ENCODE measurements at places on chromosomes 3 and 15. TPM values are rescaled to one million over a fixed set of nuclear protein-coding genes. Genes with fewer than 3 reads are reported as not detected.
A peak's percentile ranks its signal among the peaks of the same experiment; 100 is the strongest.

- DNase-seq: peak; percentile 53
- H3K36me3 ChIP-seq: no peaks in the 10 kb centered on the region
- H3K4me1 ChIP-seq: peaks cover 9% of the 10 kb centered on the region
- H3K4me3 ChIP-seq: no peak overlapping the region
- peaks cover 83% of the 10 kb centered on the region for H3K27me3 ChIP-seq
Measured at GRCh38 chr15:89361451-89362202, 27.0 kb upstream of the POLG start.

The CACNA2D3 gene
- total RNA-seq: 0.98 TPM

GRCh38 chr3:113485161-113485609, 29.8 kb downstream of the SPICE1 start:
- H3K27ac ChIP-seq: no peak overlapping the region
- no peaks in the 10 kb centered on the region for H3K4me1 ChIP-seq
- peak; percentile 26 for DNase-seq
- H3K4me3 ChIP-seq: no peak overlapping the region
- H3K27me3 ChIP-seq: no peaks in the 10 kb centered on the region

The SPTBN5 gene
- total RNA-seq: 2.3 TPM

DNA sequence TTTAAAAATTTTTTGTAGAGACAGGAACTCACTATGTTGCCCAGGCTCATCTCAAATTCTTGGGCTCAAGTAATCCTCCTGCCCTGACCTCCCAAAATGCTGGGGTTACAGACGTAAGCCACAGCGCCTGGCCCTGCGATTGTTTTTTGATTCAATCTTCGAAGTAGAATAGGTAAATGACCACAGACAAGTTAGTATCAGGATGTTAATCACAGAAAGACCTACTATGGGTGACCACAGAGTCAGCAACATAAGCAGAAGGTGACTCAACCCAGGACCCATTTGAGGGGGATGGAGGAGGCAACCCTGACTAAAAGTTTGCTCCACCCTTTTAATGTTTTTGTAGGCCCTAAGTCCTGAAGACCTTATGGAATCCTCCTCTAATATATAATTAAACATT, 10.0 kb upstream of the USP3 start:
- DNase-seq: no peak
- H3K27ac ChIP-seq: no peak overlapping the region
- H3K36me3 ChIP-seq: no peaks in the 10 kb centered on the region
- no peaks in the 10 kb centered on the region for H3K4me1 ChIP-seq

The ILDR1 gene
- total RNA-seq: 18.4 TPM

The CD276 gene
- total RNA-seq: 49.9 TPM

DNA sequence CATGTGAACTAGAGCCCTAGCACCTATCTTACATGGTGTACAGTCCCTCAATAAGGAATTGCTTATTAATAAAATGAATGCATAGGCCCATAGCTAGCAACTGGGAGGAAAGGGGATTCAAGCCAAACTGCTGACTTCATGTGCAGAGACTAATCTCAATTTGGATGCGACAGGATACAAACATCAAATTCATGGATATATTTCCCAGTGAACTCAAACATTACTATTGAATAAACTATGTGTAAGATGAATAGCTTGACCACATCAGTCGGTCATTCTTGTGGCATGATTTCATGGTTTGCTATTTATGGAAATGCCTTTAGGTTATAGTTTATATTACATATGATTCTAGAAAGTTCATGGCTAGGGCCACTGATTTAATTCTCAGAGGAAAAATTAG, 268.6 kb upstream of the SLITRK3 start:
- no peaks in the 10 kb centered on the region for H3K36me3 ChIP-seq
- H3K27me3 ChIP-seq: no peaks in the 10 kb centered on the region
- DNase-seq: no peak
- no peak overlapping the region for H3K4me3 ChIP-seq
- H3K4me1 ChIP-seq: no peaks in the 10 kb centered on the region

DNA sequence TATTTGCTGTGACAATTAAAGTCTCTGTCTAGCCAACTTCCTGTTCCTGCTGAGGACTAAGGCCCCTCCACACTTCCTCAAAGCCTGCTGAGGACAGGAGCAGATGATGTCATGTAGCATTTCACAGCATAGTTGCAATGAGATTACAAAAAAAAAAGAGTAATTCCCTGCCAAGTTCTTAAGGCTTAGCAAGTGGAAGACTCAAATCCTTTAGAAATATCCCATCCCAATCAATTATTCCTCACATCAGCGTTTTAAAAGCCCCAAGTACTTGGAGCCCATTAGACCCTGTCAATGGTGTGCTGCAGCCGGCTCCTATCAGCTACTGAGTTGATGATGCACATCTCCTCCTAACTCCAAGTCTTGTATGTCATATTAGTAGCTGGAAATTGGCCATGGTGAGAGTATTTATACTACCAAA, 51.7 kb downstream of the TRANK1 start:
- H3K36me3 ChIP-seq: no peaks in the 10 kb centered on the region
- H3K27me3 ChIP-seq: no peaks in the 10 kb centered on the region
- H3K4me1 ChIP-seq: no peaks in the 10 kb centered on the region
- no peak overlapping the region for H3K4me3 ChIP-seq
- H3K27ac ChIP-seq: peak overlapping the region; percentile 22
- DNase-seq: no peak

- H3K4me1 ChIP-seq: peaks cover 23% of the 10 kb centered on the region
- H3K27ac ChIP-seq: peak overlapping the region; percentile 34
- H3K27me3 ChIP-seq: no peaks in the 10 kb centered on the region
- no peak overlapping the region for H3K4me3 ChIP-seq
Measured at GRCh38 chr15:40054855-40055575, 16.0 kb upstream of the SRP14 start.

The CFAP44 gene
- total RNA-seq: 5.4 TPM

The IQCF6 gene
- total RNA-seq: not detected

- H3K4me3 ChIP-seq: no peak overlapping the region
- H3K27ac ChIP-seq: no peak overlapping the region
- no peak for DNase-seq
- no peaks in the 10 kb centered on the region for H3K27me3 ChIP-seq
- H3K4me1 ChIP-seq: no peaks in the 10 kb centered on the region
Measured at GRCh38 chr3:62248734-62249483, 124.4 kb downstream of the FEZF2 start.

The SLC22A13 gene
- total RNA-seq: 0.27 TPM

DNA sequence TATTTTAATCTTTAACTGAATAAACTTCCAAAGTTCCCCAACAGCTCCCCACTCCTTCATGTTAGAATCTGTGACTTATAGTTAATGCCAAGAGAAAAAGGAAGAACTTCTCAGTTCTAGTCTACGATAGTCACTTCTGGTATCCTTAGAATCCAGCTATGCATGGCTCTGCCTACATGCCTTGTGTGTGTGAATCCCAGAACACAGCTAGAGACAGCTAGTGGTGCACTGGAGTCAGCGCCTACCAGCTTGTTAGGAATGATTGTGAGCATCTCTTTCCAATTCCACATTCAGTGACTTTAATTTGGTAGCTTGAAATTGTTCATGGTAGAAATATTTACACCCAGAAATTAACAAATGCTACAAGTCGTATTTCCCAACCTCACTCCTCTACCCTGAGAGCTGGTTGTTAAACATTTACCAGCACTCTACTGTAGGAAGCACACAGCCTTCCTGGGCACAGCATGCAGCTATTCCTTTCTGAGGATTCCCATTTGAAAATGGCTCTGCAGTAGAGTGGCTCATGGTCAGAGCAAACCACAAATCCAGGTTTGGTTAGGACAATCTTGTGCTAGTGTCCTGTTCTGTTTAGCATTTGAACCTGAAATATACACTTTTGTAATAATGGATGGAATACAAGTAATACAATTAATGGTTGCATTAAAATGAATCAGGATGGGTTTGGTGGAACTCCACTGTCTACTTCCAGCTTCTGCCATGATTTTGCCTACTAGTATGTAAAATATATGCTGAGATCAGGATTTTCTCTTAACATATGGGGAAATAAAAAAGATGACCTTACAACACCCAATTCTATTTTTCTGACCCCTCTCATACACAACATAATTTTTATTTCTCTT, 371.0 kb upstream of the GBE1 start:
- H3K4me1 ChIP-seq: no peaks in the 10 kb centered on the region
- no peaks in the 10 kb centered on the region for H3K27me3 ChIP-seq
- H3K27ac ChIP-seq: no peak overlapping the region

GRCh38 chr15:30953183-30953582, 38.2 kb downstream of the MTMR10 start:
- no peaks in the 10 kb centered on the region for H3K27me3 ChIP-seq
- H3K4me3 ChIP-seq: no peak overlapping the region
- no peak overlapping the region for H3K27ac ChIP-seq
- H3K4me1 ChIP-seq: no peaks in the 10 kb centered on the region
- peaks cover 5% of the 10 kb centered on the region for H3K36me3 ChIP-seq
